ENCODE measurements at places on chromosomes 7 and 10. TPM values are rescaled to one million over a fixed set of nuclear protein-coding genes. Genes with fewer than 3 reads are reported as not detected.

HTR5A gene
- not detected for total RNA-seq

C10orf67 gene
- not detected for total RNA-seq

CLRN3 gene
- total RNA-seq: 0.11 TPM

ZNF92 gene
- total RNA-seq: 8.1 TPM

SEMA3C gene
- 5.5 TPM for total RNA-seq

ASAH2 gene
- 0.46 TPM for total RNA-seq
